ENCODE measurements at places on chromosomes 11 and 22. TPM values are rescaled to one million over a fixed set of nuclear protein-coding genes. Genes with fewer than 3 reads are reported as not detected.

Gene MUC6
- total RNA-seq: 0.20 TPM

Gene SHISA8
- total RNA-seq: 0.32 TPM

Gene SCGB2A2
- total RNA-seq: not detected

- H3K36me3 ChIP-seq: no peaks in the 10 kb centered on the region
- no peaks in the 10 kb centered on the region for H3K27me3 ChIP-seq
- no peak overlapping the region for H3K4me3 ChIP-seq
- peaks cover 24% of the 10 kb centered on the region for H3K4me1 ChIP-seq
- no peak for DNase-seq
- H3K27ac ChIP-seq: no peak overlapping the region
Observed at GRCh38 chr11:12750181-12750580, 76.0 kb downstream of the TEAD1 start.

- H3K4me1 ChIP-seq: peaks cover 4% of the 10 kb centered on the region
- peaks cover 13% of the 10 kb centered on the region for H3K36me3 ChIP-seq
- no peaks in the 10 kb centered on the region for H3K27me3 ChIP-seq
- H3K4me3 ChIP-seq: no peak overlapping the region
Observed at GRCh38 chr22:25143156-25144076, 56.2 kb upstream of the CRYBB3 start.

DNA sequence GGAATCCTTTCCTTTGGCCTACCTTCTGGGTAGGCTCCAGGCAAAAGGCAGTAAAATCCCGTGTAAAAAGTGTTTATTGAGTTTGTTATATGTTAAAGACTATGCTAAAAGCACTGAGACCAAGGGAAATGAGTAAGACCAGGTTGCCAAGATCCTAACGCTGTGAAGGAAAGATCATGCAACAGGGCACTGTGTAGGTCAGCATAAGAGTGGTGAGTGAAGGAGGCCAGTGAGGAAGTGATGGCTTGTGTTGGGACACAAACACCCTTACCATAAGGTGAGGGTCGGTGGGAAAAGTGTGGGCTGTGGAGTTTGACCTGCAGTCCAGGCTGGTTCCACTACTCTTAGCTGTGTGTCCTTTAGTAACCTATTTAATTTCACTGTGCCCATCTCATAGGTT, 202.1 kb downstream of the DBX1 start:
- no peak overlapping the region for H3K4me3 ChIP-seq
- H3K36me3 ChIP-seq: no peaks in the 10 kb centered on the region
- peaks cover under 1% of the 10 kb centered on the region for H3K4me1 ChIP-seq
- DNase-seq: no peak
- no peak overlapping the region for H3K27ac ChIP-seq

DNA sequence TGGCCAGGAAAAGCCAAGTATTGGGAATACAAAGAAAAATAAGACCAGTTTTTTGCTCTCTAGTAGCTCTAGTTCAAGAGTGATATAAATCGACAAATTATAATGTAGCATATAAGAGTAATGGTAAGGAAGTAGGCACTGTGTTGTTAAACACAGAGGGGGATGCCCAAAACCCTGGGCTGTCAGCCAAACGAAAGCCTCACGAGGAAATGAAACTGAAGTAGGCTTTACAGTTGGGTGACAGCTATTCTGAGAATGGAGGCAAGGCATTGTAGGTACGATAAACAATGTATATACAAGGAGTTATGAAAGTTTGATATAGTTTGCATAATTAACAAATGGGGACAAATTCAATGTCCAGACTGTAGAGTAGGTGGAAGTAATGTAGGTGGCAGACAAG, 176.4 kb downstream of the FAM181B start:
- no peaks in the 10 kb centered on the region for H3K27me3 ChIP-seq
- no peak for DNase-seq
- no peaks in the 10 kb centered on the region for H3K36me3 ChIP-seq
- H3K4me1 ChIP-seq: no peaks in the 10 kb centered on the region

DNA sequence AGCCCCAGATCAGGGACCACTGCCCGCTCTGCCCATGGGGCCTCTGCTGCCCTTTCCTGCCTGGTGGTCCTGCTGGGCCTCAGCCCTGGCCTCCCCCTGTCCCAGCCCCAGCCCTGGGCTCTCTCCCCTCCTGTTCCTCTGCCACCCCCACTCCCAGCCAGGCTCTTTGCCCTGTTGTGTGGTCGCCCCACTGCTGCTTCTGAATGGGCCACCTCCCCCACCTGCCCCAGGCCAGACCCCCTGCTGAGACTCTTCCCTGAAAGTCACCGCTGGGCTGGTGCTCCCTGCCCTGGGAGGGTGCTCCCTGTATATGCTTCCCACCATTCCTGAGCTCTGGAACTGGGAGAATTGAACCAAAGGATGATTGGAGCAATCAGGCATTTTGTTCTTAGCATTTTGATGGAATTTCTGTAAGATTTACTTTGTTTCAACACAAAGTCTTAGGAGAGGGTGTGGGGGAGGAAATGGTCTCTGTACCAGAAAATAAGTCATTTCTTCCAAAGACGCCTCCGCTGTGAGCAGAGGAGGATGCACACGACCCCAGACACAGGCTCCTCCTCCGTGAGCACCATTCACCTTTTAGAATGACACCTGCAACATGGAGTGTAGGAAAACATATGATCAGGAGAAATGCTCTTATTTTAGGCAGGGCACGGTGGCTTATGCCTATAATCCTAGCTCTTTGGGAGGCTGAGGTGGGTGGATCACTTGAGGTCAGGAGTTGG, 5.2 kb downstream of the APOBEC3B start:
- no peak overlapping the region for H3K4me3 ChIP-seq
- no peak overlapping the region for H3K27ac ChIP-seq

- no peaks in the 10 kb centered on the region for H3K36me3 ChIP-seq
- no peaks in the 10 kb centered on the region for H3K27me3 ChIP-seq
- DNase-seq: no peak
- H3K4me3 ChIP-seq: no peak overlapping the region
- H3K4me1 ChIP-seq: no peaks in the 10 kb centered on the region
Observed at GRCh38 chr11:60349990-60350389, 22.9 kb downstream of the MS4A6E start.

GRCh38 chr22:27224485-27225374, 567.3 kb downstream of the MIAT start:
- no peaks in the 10 kb centered on the region for H3K27me3 ChIP-seq
- no peaks in the 10 kb centered on the region for H3K4me1 ChIP-seq
- H3K36me3 ChIP-seq: no peaks in the 10 kb centered on the region
- no peak overlapping the region for H3K4me3 ChIP-seq

GRCh38 chr11:79592406-79592805, 151.6 kb upstream of the TENM4 start:
- no peaks in the 10 kb centered on the region for H3K4me1 ChIP-seq
- no peak for DNase-seq
- H3K27ac ChIP-seq: peak overlapping the region; percentile 42
- no peaks in the 10 kb centered on the region for H3K27me3 ChIP-seq

- peaks cover 50% of the 10 kb centered on the region for H3K27me3 ChIP-seq
- no peak overlapping the region for H3K27ac ChIP-seq
- H3K4me3 ChIP-seq: no peak overlapping the region
Observed at GRCh38 chr22:46147061-46147460, 3.3 kb upstream of the PPARA start.

- DNase-seq: no peak
- H3K36me3 ChIP-seq: no peaks in the 10 kb centered on the region
- no peak overlapping the region for H3K27ac ChIP-seq
- H3K4me3 ChIP-seq: no peak overlapping the region
- no peaks in the 10 kb centered on the region for H3K4me1 ChIP-seq
- no peaks in the 10 kb centered on the region for H3K27me3 ChIP-seq
Observed at GRCh38 chr11:45647329-45647728, 18.1 kb downstream of the CHST1 start.

- H3K27ac ChIP-seq: no peak overlapping the region
- DNase-seq: peak; percentile 88
- no peaks in the 10 kb centered on the region for H3K36me3 ChIP-seq
- peaks cover 3% of the 10 kb centered on the region for H3K4me1 ChIP-seq
- H3K27me3 ChIP-seq: peaks cover 49% of the 10 kb centered on the region
Observed at GRCh38 chr11:17354601-17354991, 3.0 kb downstream of the NCR3LG1 start.

DNA sequence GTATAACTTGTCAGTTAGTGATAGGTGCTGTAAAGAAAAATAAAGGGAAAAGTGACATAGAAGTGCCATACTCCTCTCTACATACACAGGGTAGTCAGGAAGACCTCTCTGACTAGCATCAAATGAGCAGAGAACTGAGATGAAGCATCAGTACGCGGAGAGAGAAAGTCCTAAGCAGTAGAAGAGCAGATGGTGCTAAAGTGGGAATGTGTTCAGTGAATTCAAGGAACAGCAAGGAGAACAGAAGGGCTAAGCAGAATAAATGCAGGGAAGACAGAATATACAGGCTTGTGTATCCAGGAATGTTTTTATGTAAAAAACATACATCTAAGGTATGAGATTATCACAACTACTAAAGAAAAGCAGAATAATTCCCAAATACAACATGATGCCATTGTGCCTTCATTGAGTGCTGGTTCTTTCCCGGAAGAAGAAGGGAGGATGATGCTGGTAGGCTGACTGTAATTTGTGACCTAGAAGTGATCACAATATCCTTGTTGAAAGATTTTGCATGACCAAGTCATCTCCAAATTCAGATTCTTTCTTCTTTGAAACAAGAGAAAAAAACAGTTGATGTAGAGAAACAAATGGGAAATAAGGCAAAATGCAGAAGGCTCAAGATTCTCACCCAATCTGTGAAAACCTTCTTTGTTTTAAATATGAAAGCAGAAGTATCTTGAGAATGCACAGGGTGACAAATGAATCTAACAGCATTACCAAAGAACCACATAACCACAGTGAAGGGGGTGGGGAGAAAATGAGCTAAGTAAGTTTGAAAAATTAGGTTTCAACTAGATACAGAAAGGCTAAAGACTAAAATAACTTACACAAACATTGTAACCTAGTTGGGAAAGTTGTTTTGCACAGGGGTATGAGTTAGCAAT, 20.5 kb downstream of the MRE11 start:
- H3K27ac ChIP-seq: no peak overlapping the region
- H3K4me3 ChIP-seq: no peak overlapping the region
- H3K36me3 ChIP-seq: peaks cover 52% of the 10 kb centered on the region
- H3K27me3 ChIP-seq: no peaks in the 10 kb centered on the region

DNA sequence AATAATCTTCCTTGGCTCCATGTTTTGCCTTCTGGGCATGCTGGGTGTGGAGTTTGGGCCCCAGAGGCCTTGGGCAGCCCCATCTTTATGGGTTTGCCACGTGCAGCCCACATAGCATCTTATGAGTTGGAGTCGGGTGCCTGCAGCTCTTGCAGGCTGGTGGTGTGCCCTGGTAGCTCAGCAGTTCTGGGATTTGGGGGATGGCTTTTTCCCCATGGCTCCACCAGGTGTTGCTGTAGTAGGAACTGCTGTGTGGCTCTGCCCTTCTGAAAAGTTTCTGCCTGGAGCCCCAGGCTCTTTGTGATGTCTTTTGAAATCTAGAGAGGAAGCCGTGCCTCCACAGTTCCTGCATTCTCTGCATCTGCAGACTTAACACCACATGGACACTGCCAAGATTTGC, 16.8 kb downstream of the EED start:
- H3K27me3 ChIP-seq: no peaks in the 10 kb centered on the region
- DNase-seq: peak; percentile 47
- H3K4me3 ChIP-seq: no peak overlapping the region
- no peaks in the 10 kb centered on the region for H3K4me1 ChIP-seq
- no peak overlapping the region for H3K27ac ChIP-seq

DNA sequence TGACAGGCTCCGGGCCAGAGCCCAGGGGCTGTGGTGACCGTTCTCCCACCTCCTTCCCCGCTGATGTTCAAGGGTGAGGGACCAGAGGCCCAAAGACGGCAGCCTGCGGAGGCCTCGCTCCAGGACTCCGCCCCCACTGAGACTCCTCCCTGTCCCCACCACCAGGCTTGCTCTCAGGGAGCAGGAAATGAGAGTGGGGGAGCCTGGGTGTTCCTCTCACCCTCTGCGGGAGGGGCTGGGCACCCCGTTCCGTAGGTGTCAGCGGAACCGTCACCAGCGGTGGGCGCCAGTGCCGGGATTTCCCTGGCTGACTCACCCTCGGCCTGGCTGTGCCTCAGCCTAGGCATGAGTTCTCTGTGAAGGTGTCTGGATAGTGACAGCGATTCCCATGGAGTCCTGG, 15.7 kb downstream of the DAGLA start:
- peak; percentile 82 for DNase-seq
- H3K27me3 ChIP-seq: no peaks in the 10 kb centered on the region
- H3K4me3 ChIP-seq: no peak overlapping the region
- H3K4me1 ChIP-seq: peaks cover 5% of the 10 kb centered on the region
- H3K27ac ChIP-seq: no peak overlapping the region
- H3K36me3 ChIP-seq: no peaks in the 10 kb centered on the region

GRCh38 chr22:35846804-35847203, 129.1 kb downstream of the APOL5 start:
- H3K27me3 ChIP-seq: no peaks in the 10 kb centered on the region
- H3K4me1 ChIP-seq: peaks cover 15% of the 10 kb centered on the region
- H3K27ac ChIP-seq: no peak overlapping the region
- H3K4me3 ChIP-seq: no peak overlapping the region
- no peak for DNase-seq

GRCh38 chr11:61488651-61489291, 19.8 kb upstream of the LRRC10B start:
- peaks cover 3% of the 10 kb centered on the region for H3K4me1 ChIP-seq
- H3K27me3 ChIP-seq: no peaks in the 10 kb centered on the region
- DNase-seq: peak; percentile 83
- H3K4me3 ChIP-seq: no peak overlapping the region
- no peak overlapping the region for H3K27ac ChIP-seq

- H3K36me3 ChIP-seq: peaks cover 94% of the 10 kb centered on the region
- no peak overlapping the region for H3K4me3 ChIP-seq
- no peak overlapping the region for H3K27ac ChIP-seq
Observed at GRCh38 chr11:123616505-123617198, 37.8 kb downstream of the SCN3B start.

DNA sequence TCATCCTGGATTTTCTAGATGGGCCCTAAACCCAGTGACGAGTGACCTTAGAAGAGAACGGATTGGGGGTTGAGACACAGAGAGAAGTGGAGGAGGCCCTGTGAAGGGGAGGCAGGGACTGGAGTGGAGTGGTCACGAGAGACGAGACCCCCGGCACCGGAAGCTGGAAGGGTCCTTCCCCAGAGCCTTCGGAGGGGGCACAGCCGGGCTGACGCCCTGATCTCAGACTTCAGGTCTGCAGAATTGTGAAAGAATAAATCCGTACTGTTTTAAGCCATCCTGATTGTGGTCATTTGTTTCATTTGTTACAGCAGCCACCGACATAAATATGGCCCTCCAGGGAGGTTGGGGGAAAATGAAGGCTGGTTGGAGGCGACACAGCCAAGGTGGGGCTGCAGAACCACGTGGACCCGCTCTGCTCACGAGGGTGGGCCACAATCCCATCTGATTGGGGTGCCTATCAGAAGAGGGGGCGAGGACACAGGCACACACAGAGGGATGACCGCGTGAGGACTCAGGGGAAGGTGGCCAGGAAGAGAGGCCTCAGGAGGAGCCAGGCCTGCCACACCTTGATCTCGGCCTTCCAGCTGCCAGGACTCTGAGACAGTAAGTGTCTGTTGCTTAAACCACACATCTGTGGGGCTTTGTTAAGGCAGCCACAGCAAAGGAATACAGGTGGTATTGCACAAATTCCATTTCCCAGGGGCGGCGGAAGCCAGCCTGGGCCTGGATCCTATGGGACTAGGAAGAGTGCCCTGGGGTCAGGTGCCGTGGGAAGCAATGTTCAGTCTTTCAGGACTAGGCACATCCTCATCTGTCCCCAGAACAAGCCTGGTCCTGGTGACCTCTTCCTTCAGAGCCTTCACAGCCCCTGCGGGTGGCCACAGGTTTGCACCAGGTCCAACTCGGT, 73.3 kb upstream of the SHANK2 start:
- no peaks in the 10 kb centered on the region for H3K4me1 ChIP-seq
- H3K4me3 ChIP-seq: no peak overlapping the region
- H3K27ac ChIP-seq: no peak overlapping the region
- no peak for DNase-seq
- H3K27me3 ChIP-seq: no peaks in the 10 kb centered on the region

GRCh38 chr11:126765196-126765595, 235.4 kb downstream of the KIRREL3 start:
- H3K36me3 ChIP-seq: no peaks in the 10 kb centered on the region
- H3K27ac ChIP-seq: no peak overlapping the region
- H3K4me3 ChIP-seq: no peak overlapping the region
- H3K27me3 ChIP-seq: peaks cover 32% of the 10 kb centered on the region
- no peak for DNase-seq

Data from endodermal cell (in vitro differentiated cells).